Stimulated activated CD4-positive, alpha-beta T cell treated with anti-CD3 and anti-CD28 coated beads, Interleukin-1b, Interleukin-23, amount 100 ng/mL, for 4 hours (primary cell): ENCODE measurements at places on chromosomes 2 and 18.

GRCh38 chr2:102144128-102144527 lies 1.6 kb downstream of the IL1R1 start:
- no peak for DNase-seq

DNA sequence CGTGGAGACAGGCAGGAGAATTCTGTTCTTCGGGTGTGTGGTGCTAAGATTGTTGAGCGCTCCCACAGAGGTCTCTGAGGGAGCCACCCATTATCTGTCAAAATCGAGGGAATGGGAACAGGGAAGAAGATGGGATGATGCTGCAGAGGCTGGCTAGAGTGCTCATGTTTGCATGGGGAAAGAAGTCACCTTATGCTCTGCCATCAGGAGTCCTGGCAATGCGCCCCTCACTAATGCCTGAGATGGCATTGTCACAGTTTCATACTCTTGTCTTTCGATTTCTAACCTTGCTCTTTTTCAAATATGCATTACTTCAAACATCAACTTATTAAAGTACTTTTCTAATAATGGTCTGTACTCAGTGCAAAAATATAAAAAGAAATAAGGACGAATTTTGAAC lies 463.3 kb upstream of the CELF4 start:
- no peak for DNase-seq

DNA sequence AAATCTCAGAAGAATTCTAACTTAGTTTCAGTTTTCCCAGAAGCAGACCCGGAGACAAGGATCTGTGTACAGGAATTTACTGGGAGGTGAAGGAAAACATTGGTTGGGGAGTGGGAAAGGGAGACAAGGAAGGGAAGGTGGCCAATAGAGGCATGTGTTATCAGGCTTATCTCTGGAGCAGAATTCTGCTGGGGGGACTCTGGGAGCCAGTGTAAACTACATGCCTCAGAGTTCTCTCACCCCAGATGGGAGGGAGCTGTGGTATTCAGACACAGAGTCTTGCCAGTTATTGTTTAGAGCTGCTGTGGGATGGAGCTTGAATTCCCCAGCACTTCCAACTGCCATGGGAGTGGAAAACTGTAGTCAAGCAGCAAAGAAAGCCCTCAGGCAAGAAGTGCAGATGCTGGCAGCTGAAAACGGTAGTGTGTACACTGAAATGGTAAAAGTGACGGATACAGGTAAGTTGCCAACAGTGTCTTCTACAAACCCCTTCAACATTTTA lies 19.0 kb downstream of the DNPEP start:
- DNase-seq, result no peak

DNA sequence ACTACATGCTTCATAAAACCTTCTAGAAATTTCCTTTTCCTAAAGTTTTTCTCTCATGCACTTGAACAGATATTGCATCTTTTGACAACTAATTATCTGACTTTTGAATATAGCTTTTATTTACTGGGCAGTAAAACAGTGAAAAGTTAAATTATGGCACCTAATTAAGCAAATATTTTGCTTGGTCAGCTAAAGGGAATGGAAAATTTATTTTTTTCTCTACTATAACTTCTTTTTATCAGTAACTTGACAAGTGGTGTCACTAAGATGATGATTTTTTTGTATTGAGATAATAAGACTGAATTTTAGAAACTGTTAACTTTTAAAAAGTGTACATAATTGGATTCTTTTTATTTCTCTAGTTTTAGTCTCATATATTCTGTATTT lies 351.6 kb downstream of the PIK3C3 start:
- no peak for DNase-seq

DNA sequence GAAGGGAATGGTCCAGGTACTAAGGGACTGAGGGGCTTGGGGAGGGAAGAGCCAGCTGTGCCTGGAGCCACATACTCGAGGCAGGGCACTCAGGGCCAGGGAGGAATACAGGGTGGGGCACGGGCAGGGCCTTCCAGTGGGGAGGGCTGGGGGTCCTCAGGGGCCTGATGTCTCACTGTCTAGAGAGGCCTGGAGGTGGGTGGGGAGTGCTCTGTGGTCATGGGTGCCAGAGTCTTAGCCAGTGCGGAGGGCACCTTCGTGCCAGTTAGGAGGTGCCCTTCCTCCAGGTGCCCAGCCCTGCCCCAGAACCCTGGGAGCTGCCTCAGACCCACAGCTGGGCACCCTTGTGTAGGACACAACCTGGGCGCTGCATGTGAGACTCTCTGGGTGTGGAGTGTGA lies 81.2 kb downstream of the SMAD7 start:
- no peak for DNase-seq

DNA sequence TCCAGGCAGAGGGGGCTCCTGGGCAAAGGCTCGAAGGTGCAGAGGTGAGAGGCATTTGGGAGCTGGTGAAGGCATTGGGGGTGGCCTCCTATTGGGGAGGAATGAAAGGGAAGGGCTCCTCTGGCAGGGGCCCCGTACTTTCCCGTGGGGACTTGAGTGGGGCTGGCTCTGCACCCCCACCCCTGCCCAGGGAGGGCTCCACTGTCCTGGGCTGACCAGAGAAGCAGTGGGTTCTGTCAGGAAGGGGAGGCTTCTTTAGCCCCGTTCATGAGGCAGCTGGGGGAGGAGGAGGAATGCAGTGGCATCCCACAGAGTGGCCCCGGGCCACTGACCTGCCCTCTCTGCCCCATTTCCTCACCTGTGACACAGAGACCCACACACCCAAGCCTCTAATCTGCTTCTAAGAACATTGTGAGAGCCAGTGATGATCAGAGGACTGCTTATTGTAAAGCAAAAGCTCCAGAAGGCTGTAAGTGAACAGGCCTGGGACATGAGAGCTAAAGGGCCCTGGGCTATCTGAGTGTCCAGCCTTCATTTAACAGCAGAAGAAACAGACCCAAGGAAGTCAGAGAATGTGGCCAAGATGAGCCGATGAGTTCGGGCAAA lies 38.6 kb upstream of the GPAT2 start:
- no peak for DNase-seq

GRCh38 chr2:95261602-95262001 lies 12.6 kb upstream of the PROM2 start:
- DNase-seq, result no peak

DNA sequence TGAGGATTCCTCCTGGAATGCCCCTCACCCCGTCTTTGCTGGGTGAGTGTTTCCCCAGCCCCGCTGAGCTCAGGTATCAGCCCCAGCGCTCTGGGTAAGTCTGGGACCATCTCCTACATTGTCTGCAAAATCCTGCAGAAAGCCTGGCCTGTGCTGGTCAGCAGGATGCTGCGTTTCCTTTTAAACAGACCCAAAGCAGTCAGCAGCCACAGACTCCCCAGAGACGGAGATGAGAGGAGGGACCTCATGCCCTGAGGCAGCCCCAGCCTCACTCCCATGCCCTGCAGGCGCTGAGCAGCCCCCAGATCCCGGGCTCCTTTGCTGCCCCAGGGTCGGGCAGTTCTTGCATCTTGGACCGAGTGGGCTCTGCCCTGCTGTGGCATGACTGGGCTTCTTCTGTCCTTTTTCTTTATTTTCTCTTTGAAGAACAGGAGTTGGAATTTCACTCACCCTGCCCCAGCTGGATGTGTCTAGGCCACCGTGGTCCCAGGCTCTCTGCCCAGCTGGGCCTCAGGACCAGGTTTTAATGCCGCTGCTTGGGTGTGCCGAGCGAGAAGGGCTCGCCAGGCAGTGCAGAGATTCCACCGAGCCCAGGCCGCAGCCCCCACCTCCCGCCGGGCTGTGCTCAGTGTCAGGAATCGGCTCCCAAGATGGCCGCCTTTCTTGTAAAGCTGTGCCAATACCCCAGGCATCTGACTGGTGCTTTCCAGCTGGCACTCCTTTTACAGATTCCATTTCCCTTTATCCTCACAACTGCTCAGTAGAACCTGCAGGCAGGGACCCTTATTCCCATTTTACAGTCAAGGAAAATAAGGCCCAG lies 43.6 kb downstream of the ODC1 start:
- DNase-seq, result no peak

DNA sequence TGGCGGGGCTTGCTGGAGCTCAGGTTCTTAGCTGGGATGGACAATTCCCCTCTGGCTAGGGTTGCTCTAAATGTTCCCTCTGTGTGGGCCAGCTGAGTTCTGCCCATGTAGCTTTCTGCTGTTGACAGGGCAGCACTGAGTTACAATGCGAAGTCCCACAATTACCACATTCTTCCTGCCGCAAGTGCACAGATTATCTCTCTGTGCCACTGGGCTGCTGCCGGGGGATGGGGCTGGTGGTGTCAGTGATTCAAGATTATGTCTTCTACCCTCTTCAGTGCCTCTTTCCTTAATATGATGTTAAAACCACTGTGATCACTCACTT lies 708.1 kb downstream of the SLC4A3 start:
- DNase-seq, result no peak

GRCh38 chr2:218648088-218648786 lies 11.2 kb downstream of the ZNF142 start:
- no peak for DNase-seq

- DNase-seq, result no peak
These were observed 13.3 kb downstream of the CTDP1 start for GRCh38 chr18:79692886-79693285.

DNA sequence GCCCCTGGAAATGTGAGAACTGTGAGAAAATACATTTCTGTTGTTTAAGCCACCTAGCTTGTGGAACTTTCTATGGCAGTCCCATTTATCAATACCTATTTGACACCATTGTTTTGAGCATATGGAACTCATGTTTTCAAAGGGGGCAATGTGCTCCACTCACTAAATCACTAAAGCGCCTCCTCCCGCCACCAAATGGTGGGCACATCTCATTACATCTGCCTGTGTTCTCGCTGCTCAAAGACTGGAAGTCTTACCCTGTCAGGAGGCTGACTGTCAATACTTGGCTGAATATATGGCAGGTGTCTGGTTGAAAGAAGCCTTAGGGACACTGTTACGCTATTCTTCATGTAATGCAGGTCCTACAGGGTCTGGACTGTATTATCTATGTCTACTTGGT lies 767.7 kb downstream of the TSN start:
- DNase-seq, result no peak

- DNase-seq, result no peak
These were observed 258 bp downstream of the MGAT4A start for GRCh38 chr2:98730707-98731040.
